AG08396 (cell line): ENCODE measurements at places on chromosomes 12 and 14.

GRCh38 chr14:74593241-74593953, 18.6 kb downstream of the LTBP2 start:
- no peak for DNase-seq

- DNase-seq, result no peak
These were observed 132.8 kb downstream of the TTLL5 start for GRCh38 chr14:75793806-75794205.

DNA sequence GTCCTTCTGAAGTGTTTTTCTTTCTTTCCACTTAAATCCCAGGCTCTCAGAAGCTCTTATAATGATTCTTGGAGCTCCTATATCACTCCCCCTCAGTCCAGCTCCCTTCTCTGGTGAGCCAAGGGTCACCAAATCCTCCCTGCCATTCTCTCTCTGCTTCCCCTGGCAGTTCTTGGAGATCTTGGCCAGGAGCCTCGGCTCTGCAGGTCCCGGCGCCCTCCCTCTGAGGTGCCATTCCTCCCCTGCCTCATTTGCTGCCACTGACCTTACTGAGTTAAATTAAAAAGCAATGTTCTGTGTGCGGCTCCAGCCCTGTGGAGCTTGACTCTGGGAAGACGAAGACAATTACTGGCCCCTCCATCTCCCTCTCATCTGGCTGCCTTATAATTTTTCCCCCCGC, 7.0 kb downstream of the CISTR start:
- no peak for DNase-seq

DNA sequence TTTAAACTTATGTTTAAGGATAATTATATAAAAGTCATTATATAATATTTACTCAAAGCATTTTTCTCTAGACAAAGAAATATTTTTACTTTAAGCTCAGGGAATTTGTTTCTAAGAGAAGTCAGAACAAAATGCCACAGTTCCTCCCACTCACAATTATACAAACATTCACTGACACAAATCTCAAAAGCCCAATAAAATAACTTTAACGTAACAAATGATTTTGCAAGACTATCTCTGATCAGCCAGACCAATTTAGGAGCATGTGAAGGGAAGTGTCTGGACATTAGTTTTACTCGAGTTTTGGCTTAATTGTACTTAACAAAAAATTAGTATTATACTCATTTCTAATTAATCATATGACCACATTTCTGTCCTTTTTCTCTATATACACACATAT, 41.2 kb downstream of the COCH start:
- DNase-seq, result no peak

DNA sequence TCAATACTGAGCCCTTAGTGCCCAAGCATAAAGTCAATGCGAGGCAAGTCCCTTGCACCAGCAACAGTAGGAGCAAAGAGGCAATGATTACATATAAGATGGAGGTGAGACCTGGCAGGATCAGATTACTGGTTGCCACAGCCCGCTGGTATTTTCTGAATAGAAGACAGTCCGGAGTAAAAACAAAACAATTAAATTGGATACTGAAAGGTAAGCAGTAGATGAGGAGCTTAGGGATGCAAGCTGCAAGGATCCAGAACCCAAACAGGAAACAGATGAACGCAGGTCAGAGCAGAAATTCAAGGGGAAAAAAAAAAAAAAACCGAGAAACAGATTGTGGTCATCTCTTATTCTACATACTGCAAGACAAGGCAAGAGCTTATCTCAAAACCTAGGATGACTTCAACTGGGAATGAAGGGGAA, 119.6 kb downstream of the MED13L start:
- no peak for DNase-seq

DNA sequence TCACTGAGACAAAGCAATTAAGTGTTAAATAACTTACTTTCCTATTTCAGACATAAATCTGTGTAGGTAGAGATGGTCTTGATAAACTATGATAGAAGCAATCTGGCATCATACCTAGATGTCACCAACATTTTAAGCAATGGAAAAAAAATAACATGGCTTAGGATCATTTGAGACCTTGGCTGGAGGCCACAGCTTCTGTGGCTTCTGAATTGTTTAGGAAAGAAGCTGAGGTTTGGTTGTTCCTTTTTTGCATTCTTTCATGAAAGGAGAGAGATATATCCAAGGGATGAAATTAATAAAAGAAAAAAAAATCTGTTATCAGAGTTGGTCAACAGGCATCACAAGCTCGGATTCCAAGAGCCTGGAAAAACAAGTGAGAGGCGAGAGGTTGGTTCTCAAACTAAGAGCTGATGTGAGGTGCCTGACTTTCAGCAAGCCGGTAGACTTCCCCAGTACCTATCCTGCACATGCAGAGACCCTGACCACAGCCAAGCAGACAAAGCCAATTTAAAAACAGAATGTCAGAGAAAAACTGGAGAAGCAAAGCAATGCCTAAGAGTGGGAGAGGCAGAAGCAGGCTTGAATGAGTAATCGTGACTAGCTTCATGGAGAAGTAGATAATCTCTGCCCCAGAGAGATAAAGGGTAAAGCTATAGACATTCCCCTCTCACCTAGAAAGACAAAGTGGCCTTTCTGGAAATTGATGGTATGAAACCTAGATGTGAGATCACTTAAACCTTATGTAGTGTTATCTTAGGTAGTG, 43.4 kb upstream of the ST8SIA1 start:
- DNase-seq, result no peak

DNA sequence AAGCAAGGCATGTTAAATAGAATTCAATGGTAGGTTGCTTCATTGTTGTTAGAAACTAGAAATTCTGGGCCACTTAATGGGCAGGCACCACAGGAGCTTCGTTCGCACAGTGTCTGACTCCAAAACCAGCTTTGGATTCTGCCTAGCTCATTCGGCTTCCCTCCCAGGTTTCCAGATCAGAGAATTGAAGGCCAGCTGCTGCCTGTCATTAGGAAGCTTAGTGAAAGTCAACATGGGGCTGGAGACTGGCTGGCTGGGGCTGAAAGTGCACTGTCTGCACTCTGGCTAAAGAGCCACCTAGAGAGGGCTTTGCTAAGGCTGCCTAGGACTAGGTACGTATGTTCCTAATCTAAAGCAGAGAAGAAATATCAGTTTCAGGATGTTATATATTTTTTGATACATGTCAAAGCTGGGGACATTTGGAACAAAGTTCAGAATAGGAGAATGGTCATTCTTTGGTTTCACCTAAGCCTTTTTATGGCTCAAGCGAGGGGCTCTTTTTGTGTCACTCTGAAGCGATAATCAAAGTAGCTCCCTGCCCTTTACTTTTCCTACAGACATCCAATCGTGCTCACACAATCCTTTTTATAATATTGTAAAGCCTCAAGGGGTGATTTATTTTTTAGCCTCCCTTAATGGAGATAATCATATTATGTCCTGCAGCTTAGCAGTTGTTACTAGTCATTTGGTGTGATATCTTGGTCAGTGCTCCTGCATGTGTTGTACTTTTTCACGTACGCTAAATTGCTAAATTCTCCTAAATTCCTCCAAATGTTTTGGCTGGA, 238.5 kb upstream of the NAV3 start:
- peak; percentile 2 for DNase-seq

DNA sequence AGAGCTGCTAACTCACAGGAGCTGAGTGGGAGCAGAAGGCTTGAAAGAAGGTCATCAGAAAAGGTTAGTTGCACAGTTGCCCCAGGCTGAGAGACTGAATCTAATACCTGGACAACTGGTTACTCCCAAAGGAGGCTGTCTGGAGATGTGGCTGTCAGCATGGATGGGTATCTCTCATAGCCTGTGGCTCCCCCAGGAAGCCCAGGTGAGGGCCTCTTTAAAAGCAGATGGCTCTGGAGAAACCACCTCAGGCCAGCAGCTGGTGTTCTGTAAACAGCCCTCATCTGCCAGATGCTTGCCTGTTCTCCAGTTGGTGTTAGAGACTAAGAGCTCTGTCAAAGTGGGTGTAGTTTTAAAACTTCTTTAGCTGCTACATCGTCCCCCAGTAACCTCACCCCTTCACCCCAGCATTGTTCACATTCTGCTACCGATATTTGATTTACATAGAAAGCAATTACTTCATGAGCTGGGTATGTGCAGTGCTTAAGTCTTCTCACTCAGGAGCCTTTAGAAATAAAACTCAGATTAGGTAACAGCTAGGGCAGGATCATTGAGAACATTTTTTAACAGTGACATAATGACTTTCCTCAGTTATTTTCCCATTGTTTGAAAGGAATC, 25.8 kb downstream of the DACT1 start:
- peak; percentile 36 for DNase-seq

DNA sequence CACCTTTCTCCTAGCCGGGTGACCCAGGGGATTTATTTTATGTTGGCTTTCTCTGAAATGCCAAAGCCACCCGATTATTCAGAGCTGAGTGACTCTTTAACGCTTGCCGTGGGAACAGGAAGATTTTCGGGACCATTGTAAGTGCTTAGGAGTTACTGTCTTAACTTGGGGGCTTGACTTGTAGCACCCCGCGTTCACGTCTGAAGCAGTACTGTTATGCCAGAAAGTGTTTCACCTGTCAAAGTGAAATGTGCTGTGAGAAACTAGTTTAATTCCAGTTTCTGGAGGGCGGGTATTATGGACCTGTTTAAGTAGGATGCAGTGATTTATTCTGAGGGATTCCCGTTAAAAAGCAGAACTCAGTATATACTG, 218 bp downstream of the LYSET start:
- DNase-seq, result no peak

GRCh38 chr12:10741845-10742244, 18.7 kb upstream of the YBX3 start:
- DNase-seq, result no peak

GRCh38 chr12:92002195-92002649, 143.4 kb downstream of the BTG1 start:
- no peak for DNase-seq

DNA sequence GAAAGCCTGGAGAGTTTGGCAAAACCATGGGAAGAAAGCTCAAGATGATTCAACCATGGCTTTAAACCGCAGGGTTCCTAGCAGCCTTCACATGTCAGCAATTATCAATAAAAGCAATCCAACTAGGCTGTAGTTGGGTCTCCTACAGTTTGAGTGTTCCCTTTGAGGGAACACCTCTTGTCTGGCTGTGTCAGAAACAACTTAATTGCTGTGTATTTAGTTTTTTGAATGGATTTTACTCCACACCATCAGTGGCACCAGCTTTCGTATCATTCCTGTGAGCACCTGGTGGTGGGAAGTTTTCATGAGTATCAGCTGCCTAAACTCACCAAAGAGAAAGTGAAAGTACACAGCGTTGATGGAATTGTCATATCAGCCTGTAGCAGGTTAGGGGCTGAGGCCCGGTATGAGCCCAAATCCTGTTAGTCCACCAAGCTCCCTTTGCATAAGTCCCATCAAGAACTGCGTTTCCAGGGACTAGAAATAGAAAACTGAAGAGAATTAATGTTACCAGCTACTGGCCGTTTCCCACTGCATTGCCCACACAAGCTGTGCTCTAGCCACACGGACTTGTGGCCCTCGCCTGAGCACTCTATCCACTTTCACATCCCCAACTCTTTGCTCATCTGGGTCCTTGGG, 10.9 kb upstream of the IL26 start:
- no peak for DNase-seq

GRCh38 chr12:7927470-7927869, 8.5 kb downstream of the SLC2A3 start:
- no peak for DNase-seq

- no peak for DNase-seq
These were observed 11.1 kb downstream of the GPR84 start for GRCh38 chr12:54352891-54353874.

- DNase-seq, result no peak
These were observed 40.4 kb downstream of the SLC8A3 start for GRCh38 chr14:70148351-70148750.

GRCh38 chr14:86179980-86180379, 650.0 kb downstream of the FLRT2 start:
- DNase-seq, result no peak

GRCh38 chr12:1083889-1084262, 92.9 kb downstream of the ERC1 start:
- no peak for DNase-seq

DNA sequence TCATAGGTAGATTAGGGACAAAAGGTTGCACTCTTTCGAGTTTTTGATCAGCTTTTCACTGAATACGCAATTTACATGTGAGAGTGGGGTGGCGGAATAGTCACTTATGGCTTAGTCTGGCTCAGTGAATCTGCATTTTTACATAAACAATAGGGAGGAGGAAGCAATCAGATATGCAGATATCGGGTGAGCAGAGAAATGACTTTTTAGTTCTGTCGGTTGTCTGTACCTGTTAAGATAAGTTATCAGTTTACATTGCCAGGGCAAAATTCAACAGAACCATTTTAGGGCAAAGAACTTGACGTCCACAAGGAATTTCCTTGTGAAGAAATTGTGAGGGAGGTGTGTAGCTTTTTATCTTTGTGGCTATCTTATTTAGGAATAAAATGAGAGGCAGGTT, 15.4 kb upstream of the EGLN3 start:
- DNase-seq, result no peak

DNA sequence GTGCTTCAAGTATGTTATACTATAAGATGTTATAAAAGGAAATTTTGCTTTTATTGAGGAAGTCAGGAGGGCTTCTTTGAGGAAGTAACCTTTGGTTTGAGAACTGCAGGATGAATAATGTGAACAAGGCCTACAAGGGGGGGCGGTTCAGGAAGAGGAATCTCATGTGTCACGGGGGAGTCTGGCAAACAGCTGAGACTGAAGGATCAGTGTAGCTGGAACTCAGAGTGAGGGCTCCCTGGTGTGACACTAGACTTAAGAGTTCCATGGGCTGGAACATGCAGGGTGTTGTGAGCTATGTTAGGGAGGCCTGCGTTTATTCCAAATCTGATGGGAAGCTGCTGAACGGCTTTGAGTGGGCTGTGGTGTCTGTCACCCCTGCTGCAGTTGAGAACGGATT, 62.3 kb downstream of the UNC79 start:
- no peak for DNase-seq
